NCI-H1436 treated with DMSO at 0.1 percent for 48 hours (cell line): ENCODE measurements at places on chromosomes 16 and 17.
A peak's percentile ranks its signal among the peaks of the same experiment; 100 is the strongest.

DNA sequence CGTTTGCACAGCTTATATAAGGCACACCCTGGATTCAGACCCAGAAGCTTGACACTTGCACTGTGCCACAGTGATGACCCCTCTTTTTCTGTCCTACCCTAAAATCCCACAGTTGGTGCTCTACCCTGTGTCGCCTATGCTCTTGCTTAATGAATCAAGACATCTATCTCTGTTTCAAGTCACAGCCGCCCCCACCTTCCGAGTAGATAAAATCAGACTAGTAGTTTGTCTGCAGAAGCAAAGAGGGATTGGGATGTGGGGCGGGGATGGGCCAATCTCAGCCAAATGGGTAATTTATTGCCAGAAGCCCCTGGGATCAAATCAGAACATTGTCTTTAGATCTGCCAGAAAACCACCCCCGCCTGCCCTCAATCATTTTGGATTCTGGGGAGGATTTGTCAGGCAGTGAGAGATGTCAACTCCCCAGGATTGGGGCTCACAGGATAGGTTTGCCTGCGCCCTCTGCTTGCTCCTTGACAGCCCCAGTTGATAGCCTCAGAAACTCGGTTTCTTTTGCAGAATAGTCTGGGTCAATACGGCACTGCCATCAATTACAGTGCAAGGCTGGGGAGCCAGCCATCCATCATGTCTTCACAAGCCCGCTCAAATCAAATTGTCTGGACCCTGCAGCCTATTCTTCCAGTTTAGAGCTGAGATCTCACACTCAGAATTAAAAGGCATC lies 520.8 kb downstream of the GRIN2A start:
- no peak for DNase-seq

DNA sequence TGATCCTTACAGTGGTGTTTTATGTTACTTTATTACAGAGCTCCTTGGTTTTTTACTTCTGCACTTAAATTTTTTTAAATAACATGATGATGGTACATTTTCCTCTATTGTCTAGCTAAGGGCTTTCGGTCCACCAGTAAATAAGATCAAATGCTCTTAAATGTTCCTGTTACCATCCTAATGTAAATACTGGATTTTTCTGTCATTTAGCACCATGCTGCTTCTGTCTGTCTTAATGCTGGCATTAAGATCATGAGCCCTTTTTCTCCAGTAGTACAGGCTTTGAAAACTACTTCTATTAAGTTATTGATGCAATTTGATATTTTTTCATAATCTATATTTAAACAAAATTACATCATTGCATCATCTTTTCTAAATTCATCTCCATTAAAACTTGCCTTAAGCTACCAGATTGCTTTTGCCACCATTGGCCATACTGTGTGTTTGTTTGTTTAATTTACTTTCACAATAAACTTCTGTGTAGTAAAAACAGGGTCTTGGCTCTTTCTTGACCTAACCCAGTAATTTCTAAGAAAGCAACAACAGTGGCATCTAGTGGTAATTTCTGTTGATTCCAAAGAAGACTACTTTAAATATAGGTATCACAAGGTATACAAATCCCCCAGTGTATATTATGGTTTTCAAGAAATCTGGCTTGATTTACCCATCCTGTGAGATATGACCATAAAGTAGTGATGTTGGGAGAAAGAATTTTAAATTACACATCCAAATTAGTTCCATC lies 9.0 kb upstream of the PHAF1 start:
- no peak for DNase-seq

GRCh38 chr16:51636920-51637769 lies 486.1 kb upstream of the SALL1 start:
- DNase-seq: no peak

GRCh38 chr16:53207810-53208752 lies 153.3 kb downstream of the CHD9 start:
- peak; percentile 74 for DNase-seq

- DNase-seq: peak; percentile 41
Observed at GRCh38 chr17:76709077-76709950, 1.5 kb downstream of the MXRA7 start.
